Fibroblast of the conjunctiva (primary cell): ENCODE measurements at places on chromosomes 2 and 18.

- DNase-seq = no peak
Measured at GRCh38 chr2:46390901-46391395, 88.4 kb upstream of the TMEM247 start.

- DNase-seq = no peak
Measured at GRCh38 chr2:36277881-36278523, 77.6 kb upstream of the CRIM1 start.

DNA sequence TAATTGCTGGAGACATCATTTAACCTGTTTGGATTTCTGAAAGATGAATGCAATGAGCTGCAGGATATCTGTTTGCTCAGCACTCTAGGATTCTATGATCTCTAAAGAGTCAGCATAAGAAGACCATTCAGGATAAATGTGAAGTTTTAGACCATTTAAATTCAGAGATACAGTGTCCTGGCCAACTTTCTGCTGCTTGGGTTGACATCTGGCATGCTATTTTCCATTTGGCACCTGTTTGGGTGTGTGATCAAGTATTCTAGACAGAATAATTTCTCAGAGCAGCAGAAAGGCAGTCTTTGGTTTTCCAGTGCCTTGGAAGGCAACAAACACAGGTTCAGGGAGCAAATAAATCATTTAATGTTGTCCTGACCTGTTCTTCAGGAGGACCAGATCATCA is 144.8 kb upstream of the NDUFV2 start:
- DNase-seq = no peak

DNA sequence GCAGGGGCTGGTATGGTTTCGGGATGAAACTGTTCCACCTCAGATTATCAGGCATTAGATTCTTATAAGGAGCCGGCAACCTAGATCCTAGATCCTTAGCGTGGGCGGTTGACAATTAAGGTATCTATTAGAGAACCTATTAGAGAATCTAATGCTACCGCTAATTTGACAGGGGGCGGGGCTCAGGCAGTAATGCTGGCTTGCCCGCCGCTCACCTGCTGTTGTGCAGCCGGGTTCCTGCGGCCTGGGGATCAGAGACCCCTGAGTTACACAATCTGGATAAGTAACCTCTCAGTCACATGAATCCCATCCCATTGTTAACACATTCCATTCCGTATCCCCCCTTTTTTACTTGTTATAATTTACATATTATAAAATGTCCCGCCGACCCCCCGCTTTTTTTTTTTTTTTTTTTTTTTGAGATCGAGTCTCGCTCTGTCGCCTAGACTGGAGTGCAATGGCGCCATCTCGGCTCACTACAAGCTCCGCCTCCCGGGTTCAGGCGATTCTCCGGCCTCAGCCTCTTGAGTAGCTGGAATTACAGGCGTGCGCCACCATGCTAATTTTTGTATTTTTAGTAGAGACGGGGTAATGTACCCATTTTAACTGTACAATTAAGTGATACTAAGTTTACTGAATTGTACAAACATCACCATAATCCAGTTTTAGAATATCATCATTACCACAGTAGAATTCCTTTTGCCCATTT is 42.0 kb upstream of the GPD2 start:
- DNase-seq = no peak

DNA sequence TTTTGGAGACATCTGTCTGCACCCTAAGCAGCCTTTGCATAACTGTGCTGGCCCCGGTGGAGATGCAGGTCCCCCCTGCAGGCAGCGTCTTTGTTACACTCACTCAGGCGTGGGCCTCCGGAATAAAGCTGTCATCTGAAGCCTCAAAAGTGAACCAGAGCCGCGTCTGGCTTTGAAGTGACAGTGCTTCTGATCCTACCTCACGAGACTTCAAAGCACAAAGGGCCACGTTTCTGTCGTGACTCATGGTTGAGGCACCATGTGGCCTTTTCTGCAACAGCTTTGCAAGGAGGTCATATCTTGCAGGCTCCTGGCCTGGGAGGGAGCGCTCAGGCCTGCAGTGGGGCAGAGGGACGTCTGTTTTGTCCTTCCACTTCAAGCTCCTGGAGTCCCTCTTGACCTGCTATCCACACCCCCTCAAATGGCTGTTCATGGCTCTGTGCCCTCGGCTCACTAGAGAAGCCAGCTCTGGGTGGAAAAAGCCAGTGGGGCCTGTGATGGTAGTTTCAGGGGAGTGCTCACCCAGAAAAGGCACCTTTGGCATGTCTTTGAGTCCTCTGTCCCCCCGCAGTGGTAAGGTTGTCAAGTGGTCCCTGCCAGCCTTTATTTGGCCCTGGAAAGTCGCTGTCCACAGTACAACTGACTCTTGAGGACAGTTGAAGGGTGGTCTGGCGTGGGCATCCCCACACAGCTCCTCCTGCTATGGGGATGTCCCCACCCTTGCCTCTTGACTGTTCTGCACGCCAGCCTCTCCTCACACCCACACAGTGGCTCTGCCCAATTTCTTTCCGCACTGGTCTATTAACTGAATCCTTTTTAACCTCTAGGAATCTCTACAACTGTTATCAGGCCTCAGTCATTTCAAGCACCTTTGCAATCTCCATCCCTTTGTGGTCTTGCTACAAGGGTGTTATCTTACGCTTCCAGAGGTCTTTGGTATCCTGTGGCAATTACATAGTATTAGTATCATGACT is 19.3 kb downstream of the GPR55 start:
- DNase-seq = no peak

- DNase-seq = no peak
Measured at GRCh38 chr2:208366215-208367127, 40.1 kb upstream of the PTH2R start.

- no peak for DNase-seq
Measured at GRCh38 chr2:6657136-6657535, 208.6 kb downstream of the CMPK2 start.

GRCh38 chr2:33135645-33136044 is 188.9 kb downstream of the LTBP1 start:
- no peak for DNase-seq

DNA sequence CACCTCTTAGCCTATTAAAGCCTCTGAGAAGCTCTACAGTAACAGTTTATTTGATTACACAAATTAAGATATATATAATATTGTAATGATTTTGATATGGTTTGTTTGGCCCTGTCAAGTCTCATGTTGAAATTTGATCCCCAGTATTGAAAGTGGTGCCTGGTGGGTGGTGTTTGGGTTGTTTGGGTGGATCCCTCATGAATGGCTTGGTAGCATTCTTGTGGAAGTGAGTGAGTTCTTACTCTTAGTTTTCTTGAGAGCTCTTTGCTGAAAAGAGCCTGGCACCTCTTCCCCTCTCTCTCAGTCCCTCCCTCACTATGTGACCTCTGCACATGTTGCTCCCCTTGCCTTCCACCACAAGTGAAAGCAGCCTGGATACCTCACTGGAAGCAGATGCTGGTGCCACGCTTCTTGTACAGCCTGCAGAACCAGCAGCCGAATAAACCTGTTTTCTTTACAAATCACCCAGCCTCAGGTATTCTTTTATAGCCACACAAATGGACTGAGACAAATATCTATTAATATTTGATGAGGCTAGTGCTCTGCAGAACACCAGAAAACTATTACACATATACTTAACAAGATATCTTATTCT is 52.8 kb downstream of the SLC4A10 start:
- DNase-seq = no peak
